ENCODE measurements at places on chromosomes 7 and 10.

GRCh38 chr7:106806556-106806955 lies 58.5 kb upstream of the PIK3CG start:
- DNase-seq: no peak

GRCh38 chr10:89134963-89135362 lies 72.2 kb downstream of the CH25H start:
- no peak for DNase-seq

DNA sequence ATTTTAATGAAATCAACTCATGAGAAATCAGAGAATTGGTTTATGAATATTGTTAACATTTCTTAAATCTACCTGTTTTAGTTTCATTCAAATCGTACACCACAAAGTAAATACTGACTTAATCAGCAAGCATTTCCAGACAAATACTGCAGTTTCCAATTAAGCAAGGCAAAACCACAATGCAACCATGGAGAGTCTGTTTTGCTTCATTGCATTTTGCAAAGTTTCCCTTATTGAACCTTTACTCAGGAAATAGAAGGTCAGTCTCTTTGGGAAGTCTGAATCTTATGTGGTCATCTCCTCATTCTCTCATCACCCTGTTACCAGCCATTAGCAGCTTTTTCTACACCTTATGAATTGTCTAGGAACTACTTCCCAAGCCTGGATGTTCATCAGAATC lies 400.5 kb downstream of the IPMK start:
- DNase-seq: no peak

GRCh38 chr7:127738859-127739258 lies 86.9 kb downstream of the SND1 start:
- no peak for DNase-seq

DNA sequence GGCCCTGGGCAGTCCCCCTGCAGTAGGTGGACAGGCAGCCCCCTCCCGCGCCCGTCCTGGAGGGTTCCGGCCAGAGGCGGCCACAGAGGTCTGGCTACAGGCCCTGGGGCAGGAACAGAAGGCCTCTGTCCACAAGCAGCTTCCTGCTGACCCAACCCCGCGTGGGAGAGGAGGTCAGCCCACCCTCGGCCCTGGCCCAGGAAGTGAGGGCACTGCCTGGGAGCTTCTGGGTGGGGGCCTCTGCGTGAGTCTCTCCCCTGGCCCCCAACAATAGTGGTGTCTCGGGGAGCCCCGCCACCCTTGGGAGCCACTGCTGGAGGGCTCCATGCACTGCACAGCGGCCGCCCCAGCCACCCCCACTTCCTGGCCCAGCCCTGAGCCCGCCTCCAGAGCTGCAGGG lies 4.7 kb downstream of the MICALL2 start:
- no peak for DNase-seq

- no peak for DNase-seq
Measured at GRCh38 chr7:7573701-7574100, 7.0 kb downstream of the MIOS start.

DNA sequence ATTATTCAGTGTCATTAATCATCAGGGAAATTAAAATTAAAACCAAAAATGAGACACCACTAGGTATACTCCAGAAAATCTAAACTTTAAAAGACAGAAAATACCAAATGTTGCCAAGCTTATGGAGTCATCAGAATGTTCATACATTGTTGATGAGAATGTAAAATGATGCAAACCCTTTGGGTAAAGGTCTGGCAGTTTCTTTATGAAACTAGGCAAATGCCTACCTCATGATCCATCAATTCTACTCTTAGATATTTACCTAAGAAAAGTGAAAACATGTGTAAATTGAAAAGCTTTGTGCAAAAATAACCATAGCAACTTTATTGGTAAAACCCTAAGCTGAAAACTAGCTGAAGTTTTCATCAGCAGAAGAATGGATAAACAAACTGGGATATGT lies 329.5 kb upstream of the MEOX2 start:
- DNase-seq: no peak

GRCh38 chr7:28005075-28005846 lies 175.3 kb downstream of the JAZF1 start:
- DNase-seq: no peak

DNA sequence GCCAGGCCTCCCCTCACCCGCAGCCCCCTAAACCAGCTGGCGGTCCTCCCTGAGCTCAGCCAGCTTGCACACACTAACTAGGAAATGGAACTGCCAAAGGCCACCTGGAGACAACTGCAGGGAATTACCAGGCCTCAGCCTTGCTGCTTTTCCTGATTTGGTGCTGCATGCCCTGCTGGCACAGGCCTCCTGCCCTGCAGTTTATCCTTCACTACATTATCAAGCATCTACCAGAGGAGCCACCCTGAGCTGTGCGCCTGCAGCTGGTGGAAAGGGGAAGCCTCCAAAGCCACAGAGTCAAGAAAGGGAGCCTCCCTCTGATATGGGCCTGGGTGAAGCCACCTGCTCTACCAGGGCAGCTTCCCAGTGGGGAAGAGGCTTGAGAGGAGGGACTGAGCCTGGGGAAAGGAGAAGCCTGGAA lies 139.8 kb downstream of the GRID1 start:
- DNase-seq: no peak

- DNase-seq: no peak
Measured at GRCh38 chr10:69912589-69912988, 110.9 kb downstream of the COL13A1 start.

DNA sequence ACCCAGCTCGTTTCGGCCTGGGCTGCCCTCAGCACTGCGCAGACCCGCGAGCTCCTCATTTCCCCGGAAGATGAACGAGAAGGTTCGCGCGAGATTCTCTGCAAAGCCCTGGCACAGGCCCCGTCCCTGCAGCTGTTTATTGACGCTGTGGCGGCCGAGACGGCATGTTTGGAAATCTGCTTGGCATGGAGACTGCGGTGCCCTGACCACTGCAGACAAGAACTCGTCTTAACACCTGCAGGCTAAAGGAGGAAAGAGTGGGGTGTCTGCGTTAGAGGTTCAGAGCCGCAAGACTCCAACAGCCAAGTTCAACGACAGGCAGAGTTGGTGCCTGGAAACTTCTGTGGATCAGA lies 125.6 kb downstream of the DNAJB6 start:
- no peak for DNase-seq

DNA sequence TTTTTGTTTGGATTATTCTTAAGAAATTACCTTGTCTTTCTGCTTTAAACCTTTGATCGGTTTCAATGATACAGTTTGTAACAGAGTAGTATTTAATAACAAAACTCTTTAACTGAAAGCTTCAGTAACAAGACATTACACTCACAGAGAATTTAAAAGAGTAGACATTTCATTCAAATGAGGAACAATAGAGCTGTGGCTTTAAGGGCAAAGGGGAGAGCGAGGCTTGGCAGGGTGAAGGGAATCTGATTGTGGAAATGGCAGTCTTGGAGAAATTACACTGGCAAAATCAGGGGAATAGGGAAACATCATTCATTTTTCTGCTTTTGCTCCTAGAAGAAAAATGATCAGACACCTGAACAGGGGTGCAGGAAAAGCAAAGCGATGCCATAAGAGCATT lies 5.1 kb upstream of the HIPK2 start:
- no peak for DNase-seq

- DNase-seq: peak; percentile 85
Measured at GRCh38 chr10:15201589-15202300, 33.3 kb upstream of the NMT2 start.

DNA sequence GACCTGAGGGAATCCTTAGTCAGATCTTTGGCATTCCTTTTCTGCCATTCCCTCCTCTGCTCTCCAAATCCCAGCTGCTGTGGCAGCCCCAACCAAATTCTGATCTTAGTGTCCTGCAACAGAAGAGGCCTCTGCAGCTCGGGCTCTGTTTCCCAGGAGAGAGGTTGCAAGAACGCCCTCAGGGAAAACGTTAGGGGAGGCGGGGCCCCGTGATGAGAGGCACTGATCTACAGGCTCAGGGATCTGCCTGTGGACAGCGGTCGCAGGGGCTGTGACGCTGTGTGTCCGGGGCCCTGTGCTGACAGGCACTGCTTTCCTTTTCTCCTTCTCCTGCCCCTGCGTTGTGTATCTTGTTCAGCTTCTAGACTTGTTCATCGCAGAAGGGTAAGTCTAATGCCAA lies 57.3 kb upstream of the DPYSL4 start:
- no peak for DNase-seq

DNA sequence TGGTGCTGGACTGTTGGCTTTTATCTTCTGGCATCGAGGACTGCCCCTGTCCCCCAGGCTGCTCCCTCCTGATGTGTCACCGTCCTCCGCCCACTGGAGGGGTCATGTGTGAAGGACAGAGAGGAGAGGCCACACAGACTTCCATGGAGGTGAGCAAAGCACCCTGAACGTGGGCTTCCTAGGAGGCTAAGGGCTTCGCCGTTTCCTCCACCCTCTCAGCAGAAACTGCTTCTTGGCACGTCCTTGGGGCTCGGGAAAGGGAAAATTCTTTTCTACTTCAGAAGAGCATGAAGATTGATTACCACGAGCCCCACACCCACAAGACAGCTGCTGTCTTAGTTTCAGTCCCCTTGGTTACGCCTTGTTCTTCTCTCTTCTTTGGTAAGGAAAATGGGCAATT lies 218.2 kb downstream of the CCDC3 start:
- DNase-seq: no peak

GRCh38 chr7:68547799-68548198 lies 1050.5 kb upstream of the AUTS2 start:
- DNase-seq: no peak

DNA sequence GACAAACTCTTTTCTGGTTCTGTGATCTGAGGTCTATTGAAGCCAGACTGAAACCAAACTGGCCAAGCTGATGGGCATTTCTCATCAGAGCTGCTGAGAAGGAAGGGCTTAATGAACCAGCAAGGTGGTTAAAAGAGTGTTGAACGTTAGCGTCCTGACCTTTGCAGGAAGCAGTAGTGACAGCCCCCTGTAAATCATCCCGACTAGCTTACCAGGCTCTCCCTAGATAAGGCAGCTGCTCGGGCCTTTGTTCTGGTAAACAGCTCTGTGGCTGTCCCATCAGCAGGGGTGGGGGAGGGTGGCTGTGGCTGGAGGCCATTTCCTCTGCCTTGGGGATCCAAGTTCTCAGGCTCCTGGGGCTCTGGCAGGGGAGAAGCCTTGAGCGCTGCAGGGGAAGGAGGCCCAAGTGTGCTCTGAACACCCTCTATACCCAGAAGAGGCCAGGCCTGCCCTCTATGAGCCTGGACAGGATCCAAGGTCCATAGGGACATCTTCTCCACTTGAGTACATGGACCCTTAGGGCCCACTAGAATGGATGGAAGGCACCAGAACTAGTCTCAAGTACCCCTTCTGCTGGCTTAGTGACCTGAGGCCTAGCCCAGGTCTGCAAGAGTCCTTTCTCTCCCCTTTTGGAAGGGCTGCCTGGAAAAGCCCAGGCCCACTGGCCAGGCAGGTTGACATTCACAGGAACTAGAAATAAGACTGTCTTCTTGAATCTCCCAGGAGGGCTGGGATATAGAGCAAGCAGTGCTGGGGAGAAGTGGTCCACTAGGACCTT lies 134.6 kb downstream of the ARHGAP22 start:
- no peak for DNase-seq

DNA sequence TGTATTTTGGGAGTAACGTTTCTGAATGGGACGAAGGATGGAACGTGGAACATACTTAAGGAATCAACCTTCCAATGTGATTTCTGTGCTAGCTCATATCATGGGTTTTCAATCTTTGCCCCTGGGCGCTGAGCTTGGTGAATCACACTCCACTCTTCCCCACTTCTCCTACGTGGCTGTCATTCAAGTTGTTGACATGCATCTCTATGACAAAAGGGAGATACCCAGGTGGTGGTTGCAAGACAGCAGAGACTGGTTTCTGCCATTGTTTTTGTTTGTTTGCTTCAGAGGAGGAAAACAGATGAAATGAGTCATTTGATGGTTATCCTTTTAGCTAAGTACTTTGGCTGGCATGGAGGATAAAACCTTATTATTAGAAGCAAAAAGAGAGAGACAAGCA lies 573.9 kb downstream of the GATA3 start:
- peak; percentile 23 for DNase-seq

DNA sequence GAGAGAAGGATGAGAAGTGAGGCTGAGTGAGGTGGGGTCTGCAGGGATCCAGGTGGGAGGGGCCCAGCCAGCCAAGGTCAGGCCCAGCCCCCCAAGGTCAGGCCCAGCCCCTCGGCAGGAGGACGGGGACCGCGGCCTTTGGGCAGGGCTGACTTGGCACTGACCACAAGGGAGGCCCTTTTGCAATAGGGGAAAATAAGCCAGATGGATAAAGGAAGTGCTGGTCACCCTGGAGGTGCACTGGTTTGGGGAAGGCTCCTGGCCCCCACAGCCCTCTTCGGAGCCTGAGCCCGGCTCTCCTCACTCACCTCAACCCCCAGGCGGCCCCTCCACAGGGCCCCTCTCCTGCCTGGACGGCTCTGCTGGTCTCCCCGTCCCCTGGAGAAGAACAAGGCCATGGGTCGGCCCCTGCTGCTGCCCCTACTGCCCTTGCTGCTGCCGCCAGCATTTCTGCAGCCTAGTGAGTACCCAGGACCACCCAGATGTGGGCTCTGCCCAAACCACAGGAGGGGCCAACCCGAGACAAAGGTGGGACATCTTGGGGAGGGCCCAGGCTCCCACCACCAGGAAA lies at the start of gene PILRA:
Gene PILRA (plus strand): TSS at position 227 of the 571 bp plus-strand sequence. CDS start 170 bp downstream, at position 397.
- no peak for DNase-seq
